ENCODE measurements at places on chromosomes 3 and 15. TPM values are rescaled to one million over a fixed set of nuclear protein-coding genes. Genes with fewer than 3 reads are reported as not detected.
A peak's percentile ranks its signal among the peaks of the same experiment; 100 is the strongest.

DNA sequence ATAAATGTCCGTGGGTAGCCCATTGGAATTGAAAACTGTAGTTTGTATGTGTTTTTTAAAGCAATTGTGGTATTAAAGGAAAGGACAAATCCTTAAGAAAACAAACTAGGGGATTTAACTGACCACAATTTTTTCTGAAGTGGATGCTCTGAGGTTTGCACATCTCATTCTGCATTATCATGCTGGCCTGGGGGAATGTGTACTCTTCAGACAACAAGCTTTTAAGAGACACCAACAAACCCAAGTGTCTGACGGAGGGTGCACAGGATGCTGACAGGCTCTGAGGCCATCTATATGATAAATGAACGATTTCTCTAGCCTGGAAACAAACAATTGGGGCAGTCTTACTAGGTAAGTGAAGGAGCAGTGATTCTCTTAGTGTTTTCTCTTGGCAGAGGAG is 9.1 kb downstream of the LINS1 start:
- DNase-seq: no peak

DNA sequence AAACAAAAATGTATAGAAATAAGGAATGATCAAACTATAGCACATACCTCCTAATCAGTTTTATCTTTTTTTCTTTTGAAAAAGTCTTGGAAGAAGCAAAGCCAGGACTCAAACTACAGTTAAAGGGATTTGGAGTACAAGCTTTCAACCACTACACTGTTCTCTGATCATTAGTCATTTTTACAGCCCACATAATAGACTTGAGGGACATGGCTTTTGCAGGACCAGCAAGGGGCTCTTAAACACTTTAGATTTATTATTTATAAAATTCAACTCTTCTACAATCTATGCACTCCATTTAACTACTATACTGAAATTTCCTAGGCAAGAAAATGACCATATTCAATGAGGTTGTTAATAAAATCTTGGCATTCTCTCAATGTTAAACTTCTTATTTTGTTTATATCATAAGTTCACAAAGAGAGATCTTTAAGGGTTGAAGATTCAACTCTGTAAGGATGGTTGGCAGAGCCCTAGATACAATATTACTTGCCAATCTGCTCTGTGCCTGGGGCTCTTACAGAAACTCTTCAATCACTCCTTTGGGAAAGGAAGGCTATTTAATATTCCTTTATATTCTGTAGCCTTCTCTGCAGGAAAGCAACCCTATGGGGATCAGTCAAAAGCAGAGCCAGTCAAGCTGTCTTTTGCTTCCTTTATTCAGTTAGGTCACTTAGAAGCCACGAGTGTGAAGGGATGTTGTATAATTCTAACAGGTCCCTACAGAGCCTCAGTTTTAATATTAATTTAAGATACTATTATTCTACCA is 557.7 kb upstream of the SGO1 start:
- DNase-seq: no peak

DUOX1 gene
- total RNA-seq: not detected

- DNase-seq: no peak
Observed at GRCh38 chr3:172155897-172156585, 116.7 kb downstream of the FNDC3B start.

SNAPC5 gene
- 12.1 TPM for total RNA-seq

CTXND1 gene
- not detected for total RNA-seq

NUP210 gene
- 2.2 TPM for total RNA-seq

DNA sequence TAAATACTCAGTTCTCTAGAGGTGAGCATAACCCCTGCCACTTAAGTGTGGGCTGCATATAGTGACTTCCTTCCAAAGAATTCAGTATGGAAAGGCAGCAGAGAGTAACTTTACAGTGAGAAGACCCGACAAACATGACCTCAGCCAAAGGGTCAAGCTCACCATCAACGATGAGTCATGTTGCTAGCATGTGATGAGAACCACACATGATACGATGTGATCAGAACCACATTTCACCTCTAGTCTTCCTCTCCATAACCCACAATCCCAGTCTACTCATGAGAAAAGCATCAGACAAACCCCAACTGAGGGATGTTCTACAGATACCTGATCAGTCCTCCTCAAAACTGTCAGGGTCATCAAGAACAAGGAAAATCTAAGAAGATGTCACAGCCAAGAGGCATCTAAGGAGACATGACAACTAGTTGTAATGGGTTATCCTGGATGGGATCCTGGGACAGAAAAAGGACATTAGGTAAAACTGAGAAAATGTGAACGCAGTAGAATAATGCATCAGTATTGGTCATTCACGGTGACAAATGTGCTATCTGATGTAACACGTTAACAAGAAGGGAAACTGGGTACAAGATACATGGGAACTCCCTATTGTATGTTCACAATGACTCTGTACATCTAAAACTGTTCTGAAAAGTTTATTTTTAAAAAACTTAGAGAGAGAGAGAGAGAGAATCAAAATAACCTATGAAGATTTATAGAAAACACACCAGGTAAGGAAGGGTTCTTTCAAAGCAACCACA is 28.3 kb downstream of the SEC61A1 start:
- DNase-seq: no peak

FAM107A gene
- total RNA-seq: 74.4 TPM

DNA sequence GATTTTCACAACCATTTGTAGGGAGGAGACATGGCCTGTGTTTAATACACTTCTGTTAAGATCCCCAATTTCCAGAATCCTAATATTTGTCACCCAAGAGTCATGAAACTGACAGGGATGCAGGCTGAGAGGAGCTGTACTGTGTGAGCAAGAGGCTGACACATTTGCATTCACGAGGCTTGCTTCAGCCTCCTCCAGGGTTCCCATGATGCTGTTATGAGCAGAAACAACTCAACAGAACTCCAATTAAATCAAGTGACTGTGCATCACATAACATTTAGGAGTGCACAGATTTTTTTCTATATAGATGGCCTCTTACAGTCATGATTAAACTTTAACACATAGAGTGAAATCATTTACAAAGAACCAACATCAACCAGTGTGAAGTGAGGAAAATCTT is 292.3 kb upstream of the STT3B start:
- DNase-seq: no peak

GRCh38 chr15:91186904-91187656 is 87.0 kb downstream of the SV2B start:
- DNase-seq: no peak

GRCh38 chr3:151075869-151076562 is 9.4 kb upstream of the MED12L start:
- DNase-seq: no peak

GRCh38 chr3:52440249-52440551 is 4.7 kb downstream of the SEMA3G start:
- no peak for DNase-seq

GOLGA6L9 gene
- 5.2 TPM for total RNA-seq

DNA sequence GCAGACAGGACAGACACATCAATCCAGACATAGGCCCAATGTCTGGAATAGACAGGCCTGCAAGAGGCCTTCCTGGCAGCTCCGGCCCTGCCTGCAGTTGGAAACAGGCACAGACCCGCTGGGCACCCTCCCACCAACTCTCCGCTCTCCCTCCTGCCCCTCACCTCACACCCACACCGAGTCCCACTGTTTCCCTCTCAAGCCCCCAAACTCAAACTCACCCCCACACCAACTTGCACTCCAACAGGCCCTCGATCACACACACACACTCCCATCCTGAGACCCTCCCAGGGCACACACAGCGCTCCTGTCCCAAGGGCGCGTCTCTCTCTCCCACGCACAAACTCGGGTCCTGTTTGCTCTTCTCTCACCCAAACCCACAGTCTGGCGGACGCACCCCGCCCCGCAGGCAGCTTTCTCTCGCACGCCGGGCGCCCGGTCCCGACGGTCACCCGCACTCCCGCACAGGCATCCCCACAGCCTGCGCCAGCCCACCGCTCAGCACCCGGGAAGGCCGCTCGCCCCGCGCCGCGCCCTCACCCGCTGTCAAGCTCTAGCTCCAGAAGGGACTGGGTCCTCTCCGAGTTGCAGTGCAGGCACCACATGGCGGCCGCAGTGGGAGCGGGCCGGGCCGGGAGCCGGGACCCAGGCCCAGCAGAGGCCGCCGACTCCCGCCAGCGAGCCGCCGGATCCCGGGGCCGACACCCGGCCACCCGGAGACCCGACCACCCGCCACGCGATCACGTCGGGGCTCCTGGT is 106.2 kb downstream of the IQSEC1 start:
- no peak for DNase-seq

DNA sequence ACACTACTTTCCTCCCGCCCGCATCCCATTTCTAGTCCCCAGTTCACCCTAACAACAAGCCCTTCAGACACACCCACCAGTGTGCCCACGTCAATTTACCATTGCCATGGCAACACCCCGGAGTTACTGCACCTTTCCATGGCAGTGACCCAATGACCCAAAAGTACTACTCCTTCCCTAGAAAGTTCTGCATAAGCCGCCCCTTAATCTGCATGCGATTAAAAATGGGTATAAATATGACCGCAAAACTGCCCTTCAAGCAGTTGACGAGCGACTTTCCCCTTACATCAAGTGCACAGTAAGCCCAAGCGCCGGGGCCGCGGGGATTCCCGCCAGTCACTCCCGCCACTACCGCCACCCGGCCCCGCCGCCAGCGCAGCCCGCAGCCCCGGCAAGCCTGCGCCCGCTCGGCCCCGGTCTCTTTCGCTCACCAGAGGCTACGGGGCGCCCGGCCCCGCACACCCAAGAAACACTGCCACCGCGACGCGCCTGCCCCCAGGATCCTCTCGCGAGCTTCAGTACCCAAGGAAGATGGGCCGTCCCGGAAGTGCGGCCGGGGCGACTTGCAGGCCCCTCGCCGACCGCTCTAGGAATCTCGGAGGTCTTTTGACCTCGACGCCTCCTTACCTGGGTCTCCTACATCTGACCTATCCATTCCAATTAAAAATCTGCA is 27.2 kb upstream of the ZNF502 start:
- DNase-seq: peak; percentile 18

DNA sequence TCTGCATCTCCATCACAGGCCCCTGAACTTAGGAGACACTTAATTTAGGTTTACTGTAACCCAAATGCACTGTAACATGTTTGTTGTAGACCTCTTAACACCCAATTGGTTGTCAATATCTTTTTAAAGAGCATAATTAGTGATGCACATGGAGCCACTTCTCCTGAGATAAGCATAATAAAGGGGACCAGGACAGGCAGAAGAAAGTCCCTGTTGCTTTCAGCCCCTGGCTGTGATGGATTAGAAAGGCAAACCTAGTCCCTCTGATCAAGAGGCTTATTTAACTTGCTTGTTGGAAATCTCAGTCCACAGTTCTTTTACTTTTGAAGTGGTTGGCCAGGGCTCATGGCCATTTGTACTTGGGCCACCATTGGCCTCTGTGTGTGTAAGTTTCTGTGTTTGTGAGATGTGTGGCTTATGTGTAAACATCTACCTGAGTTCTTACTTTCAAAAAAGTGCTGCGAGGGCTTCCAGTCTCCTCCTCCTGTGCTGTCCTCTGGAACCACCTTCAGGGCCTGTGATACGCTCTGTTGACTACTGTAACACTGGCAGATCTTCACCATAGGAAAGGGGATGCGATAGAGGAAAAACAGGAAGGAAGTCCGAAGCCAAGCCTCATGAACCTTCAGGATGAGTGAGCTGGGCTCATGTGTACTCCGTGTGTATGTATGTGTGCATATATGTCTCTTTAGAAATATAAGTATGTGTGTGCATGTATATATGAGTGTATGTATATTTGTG is 136.2 kb downstream of the EPHB1 start:
- no peak for DNase-seq

GRCh38 chr15:66099950-66100671 is 153.4 kb downstream of the MEGF11 start:
- no peak for DNase-seq

RASGRP1 gene
- total RNA-seq: 0.10 TPM

CCR3 gene
- total RNA-seq: not detected

DNA sequence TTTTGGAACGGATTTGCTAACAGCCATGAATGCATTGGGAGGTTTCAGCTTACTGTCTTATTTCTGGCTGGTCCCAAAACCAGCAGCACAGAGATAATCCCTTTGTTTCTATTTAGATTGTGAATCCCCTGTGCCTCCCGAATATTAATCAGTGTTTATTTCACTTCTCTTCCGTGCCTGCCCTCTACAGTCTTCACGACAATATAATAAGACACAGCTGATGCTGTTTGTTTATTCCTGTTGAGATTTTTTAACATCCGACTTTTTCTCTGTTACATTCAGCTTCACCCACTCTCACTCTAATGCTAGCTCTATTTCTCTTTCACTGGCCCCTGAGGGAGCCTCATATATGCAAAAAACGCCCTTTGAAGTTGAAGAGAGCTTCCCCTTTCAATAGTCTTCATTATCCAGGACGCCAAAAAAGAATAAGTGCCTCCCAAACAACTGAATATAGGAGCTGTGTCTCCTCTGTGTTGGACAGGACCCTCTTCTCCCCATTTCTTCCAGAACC is 995.3 kb downstream of the ROBO2 start:
- no peak for DNase-seq

GRCh38 chr3:133441867-133442270 is 42.0 kb downstream of the BFSP2 start:
- DNase-seq: no peak

BNIP2 gene
- 142 TPM for total RNA-seq

DNA sequence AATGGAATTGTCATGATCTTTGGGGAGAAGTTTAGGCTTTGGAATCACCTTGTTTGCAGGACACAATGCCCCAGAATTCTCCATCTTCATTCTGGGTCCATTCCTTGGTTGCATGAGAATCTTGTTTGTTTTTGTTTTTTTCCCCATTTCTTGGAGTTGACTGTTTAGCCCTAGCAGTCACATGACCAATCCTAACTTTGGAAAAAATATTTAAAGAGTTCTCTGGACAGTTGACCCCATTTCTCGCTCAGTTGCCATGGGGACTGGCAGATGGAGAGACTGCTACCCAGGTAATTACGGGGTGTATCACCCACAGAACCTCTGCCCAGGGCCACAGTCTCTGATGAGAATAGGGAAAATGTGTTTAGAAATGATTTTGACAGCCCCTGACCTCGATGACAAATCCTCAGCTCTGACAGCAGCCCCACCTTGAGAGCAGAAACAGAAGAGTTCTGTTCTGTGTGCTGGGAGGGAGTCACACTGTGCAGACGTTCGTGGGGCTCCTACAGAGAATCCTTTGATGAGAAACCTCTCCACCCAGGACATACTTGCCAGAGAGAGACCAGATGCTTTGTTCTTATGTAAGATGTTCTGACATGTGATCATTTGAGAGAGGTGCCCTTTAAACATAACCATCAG is 57.7 kb downstream of the IL16 start:
- no peak for DNase-seq

DVL3 gene
- 47.1 TPM for total RNA-seq

MESP2 gene
- total RNA-seq: 0.15 TPM

DHFR2 gene
- total RNA-seq: 2.5 TPM

GRCh38 chr15:85718981-85719380 is 75.7 kb downstream of the KLHL25 start:
- DNase-seq: no peak

CCDC33 gene
- total RNA-seq: not detected

LIPC gene
- 0.12 TPM for total RNA-seq

PPP2R3A gene
- 15.9 TPM for total RNA-seq

RTP3 gene
- not detected for total RNA-seq

All from glomerular endothelial cell (primary cell).